Activated CD4-positive, alpha-beta T cell treated with anti-CD3 and anti-CD28 coated beads, Interleukin-2, amount 10 ng/mL, durations not matched to agents 7 days and 5 days (primary cell): ENCODE measurements at places on chromosomes 2 and 18. TPM values are rescaled to one million over a fixed set of nuclear protein-coding genes. Genes with fewer than 3 reads are reported as not detected.

GRCh38 chr2:144826105-144826504 is 306.2 kb upstream of the ZEB2 start:
- H3K4me3 ChIP-seq: no peak overlapping the region
- H3K36me3 ChIP-seq: no peaks in the 10 kb centered on the region
- peaks cover 4% of the 10 kb centered on the region for H3K27me3 ChIP-seq
- no peaks in the 10 kb centered on the region for H3K4me1 ChIP-seq
- no peak overlapping the region for H3K27ac ChIP-seq

The UCN gene
- total RNA-seq: 2.8 TPM

DNA sequence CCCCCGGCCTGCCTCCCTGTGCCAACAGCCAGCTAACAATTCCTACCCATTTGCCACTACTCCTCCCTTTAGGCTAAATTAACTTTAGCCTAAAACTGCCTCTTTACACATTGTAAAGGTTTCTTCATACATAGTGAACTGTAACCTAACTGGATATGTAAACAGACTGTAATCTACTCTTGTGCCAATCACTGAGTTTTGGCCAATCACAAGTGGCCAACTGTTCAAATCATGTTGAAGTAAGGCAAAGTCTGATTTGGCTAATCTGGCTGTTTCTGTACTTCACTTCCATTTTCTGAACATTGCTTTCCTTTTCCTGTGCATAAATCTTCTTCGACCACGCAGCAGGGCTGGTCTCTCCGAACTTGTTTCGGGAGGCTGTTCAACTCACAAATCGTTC is 103.6 kb upstream of the LYPD6 start:
- H3K4me1 ChIP-seq: no peaks in the 10 kb centered on the region
- DNase-seq: no peak
- H3K27ac ChIP-seq: no peak overlapping the region
- H3K27me3 ChIP-seq: peaks cover 12% of the 10 kb centered on the region

- peaks cover 36% of the 10 kb centered on the region for H3K4me1 ChIP-seq
- peak overlapping the region; percentile 95 for H3K4me3 ChIP-seq
- H3K27ac ChIP-seq: peak overlapping the region; percentile 96
- H3K36me3 ChIP-seq: peaks cover 39% of the 10 kb centered on the region
These were observed 808 bp downstream of the ATP5MC3 start for GRCh38 chr2:175180701-175181103.

DNA sequence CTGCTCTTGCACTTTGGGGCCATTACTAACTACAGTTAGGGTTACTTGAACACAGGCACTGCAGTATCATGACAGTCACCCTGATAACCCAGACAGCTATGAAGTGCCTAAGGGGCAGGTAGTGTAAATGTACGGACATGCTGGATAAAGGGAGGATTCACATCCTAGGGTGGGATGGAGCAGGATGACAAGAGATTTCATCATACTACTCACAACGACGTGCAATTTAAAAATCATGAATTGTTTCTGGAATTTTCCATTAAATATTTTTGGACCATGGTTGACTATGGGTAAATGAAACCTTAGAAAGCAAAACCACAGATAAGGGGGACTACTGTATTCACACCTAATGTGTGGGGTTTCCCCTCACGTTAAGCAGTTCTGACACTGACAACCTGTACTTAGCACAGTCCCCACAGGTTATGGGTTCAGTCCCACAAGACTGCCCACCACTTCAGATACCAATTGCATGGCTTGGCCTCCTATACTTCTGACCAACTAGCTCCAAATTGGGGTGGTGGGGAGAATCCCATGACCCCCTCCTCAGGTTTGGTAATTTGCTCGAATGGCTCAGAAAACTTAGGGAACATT is 75.8 kb downstream of the NAT8 start:
- H3K27ac ChIP-seq: no peak overlapping the region
- no peaks in the 10 kb centered on the region for H3K27me3 ChIP-seq
- no peak for DNase-seq
- H3K36me3 ChIP-seq: no peaks in the 10 kb centered on the region
- no peaks in the 10 kb centered on the region for H3K4me1 ChIP-seq

- peaks cover 68% of the 10 kb centered on the region for H3K27me3 ChIP-seq
- peak; percentile 21 for DNase-seq
- H3K36me3 ChIP-seq: no peaks in the 10 kb centered on the region
These were observed 76.2 kb downstream of the CDK15 start for GRCh38 chr2:201882353-201883090.

DNA sequence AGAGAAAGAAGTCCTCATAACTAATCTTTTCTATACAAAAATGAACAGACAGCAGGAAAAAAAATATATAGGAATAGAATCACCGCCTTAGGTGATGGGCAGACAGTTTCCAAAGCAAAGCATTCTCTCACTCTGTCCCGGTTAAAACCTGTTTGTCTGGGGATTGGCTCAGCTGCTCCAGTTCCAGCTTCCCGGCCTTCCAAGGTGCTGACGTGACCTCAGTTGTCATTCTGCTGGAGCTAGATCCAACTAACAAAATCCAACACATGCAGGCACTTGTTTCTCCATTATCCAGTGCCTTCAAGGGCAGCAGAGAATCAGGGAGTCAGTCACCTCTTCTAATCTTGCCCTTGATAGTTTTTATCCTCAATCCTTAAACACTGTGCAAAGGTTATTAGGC is 52.8 kb downstream of the IKZF2 start:
- no peak for DNase-seq
- peaks cover 13% of the 10 kb centered on the region for H3K4me1 ChIP-seq
- peaks cover 3% of the 10 kb centered on the region for H3K27me3 ChIP-seq
- H3K36me3 ChIP-seq: no peaks in the 10 kb centered on the region
- no peak overlapping the region for H3K27ac ChIP-seq

- H3K27ac ChIP-seq: no peak overlapping the region
- H3K4me3 ChIP-seq: no peak overlapping the region
- H3K4me1 ChIP-seq: no peaks in the 10 kb centered on the region
- H3K27me3 ChIP-seq: peaks cover 7% of the 10 kb centered on the region
These were observed 90.6 kb downstream of the POU3F3 start for GRCh38 chr2:104944495-104944894.

- H3K36me3 ChIP-seq: no peaks in the 10 kb centered on the region
- DNase-seq: no peak
- H3K27me3 ChIP-seq: peaks cover 6% of the 10 kb centered on the region
- no peak overlapping the region for H3K27ac ChIP-seq
- H3K4me3 ChIP-seq: no peak overlapping the region
These were observed 47.3 kb downstream of the TMEM17 start for GRCh38 chr2:62458671-62459081.

- no peak overlapping the region for H3K27ac ChIP-seq
- H3K4me1 ChIP-seq: peaks cover 2% of the 10 kb centered on the region
- no peak for DNase-seq
These were observed 153.5 kb downstream of the ANTXR1 start for GRCh38 chr2:69166465-69166811.

GRCh38 chr18:11322716-11323115 is 173.3 kb upstream of the PIEZO2 start:
- DNase-seq: no peak
- H3K4me3 ChIP-seq: no peak overlapping the region
- H3K36me3 ChIP-seq: no peaks in the 10 kb centered on the region
- peaks cover 2% of the 10 kb centered on the region for H3K27me3 ChIP-seq
- peaks cover 8% of the 10 kb centered on the region for H3K4me1 ChIP-seq

GRCh38 chr2:204849892-204850291 is 304.6 kb downstream of the PARD3B start:
- no peaks in the 10 kb centered on the region for H3K4me1 ChIP-seq
- H3K4me3 ChIP-seq: no peak overlapping the region
- H3K27me3 ChIP-seq: peaks cover 9% of the 10 kb centered on the region
- no peaks in the 10 kb centered on the region for H3K36me3 ChIP-seq
- no peak for DNase-seq
- H3K27ac ChIP-seq: no peak overlapping the region

GRCh38 chr2:241443486-241444223 is 64.7 kb downstream of the STK25 start:
- H3K4me3 ChIP-seq: peak overlapping the region; percentile 14
- peak overlapping the region; percentile 1 for H3K27ac ChIP-seq

DNA sequence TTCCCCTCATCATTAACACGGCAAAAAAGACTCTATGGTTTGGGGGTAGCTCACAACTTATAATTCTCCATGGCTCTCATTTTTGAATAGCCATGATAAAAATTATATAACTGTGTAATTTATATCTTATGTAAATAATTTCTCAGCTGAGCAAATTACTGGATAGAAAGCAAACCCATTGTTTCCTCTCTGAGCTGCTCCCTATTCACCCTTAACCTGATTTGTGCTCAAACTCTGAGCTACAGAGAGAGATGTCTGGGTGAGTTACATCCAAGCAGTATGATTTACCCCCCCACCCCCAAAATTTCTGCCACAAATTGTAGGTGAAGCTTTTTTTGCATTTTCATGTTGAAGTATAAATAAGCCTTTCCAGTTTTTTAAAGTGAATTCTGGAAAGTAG is 123.7 kb downstream of the TFCP2L1 start:
- H3K27ac ChIP-seq: no peak overlapping the region
- H3K27me3 ChIP-seq: peaks cover 3% of the 10 kb centered on the region
- no peaks in the 10 kb centered on the region for H3K4me1 ChIP-seq
- no peaks in the 10 kb centered on the region for H3K36me3 ChIP-seq

- DNase-seq: no peak
- no peak overlapping the region for H3K27ac ChIP-seq
- peaks cover 10% of the 10 kb centered on the region for H3K4me1 ChIP-seq
- H3K4me3 ChIP-seq: no peak overlapping the region
These were observed 48.3 kb downstream of the THUMPD2 start for GRCh38 chr2:39730685-39731302.
